ENCODE measurements at places on chromosomes 16 and 17. TPM values are rescaled to one million over a fixed set of nuclear protein-coding genes. Genes with fewer than 3 reads are reported as not detected.

DNA sequence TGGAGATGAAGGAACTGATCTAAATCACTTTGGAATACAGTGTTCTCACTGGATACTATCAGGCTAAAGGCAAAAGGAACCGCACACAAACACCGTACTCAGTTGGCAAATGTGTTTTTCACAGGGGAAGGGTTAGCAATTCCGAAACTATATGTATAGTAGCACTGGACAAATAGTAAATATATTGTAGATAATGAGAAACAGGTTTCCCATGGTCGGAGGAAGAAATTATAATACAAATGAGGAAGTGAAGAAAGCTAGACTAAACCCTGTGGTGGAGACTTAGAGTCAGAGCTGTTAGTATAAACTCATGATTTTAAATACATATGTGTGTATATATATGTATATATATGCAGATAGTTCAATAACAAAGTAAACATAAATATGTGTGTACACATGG, 414.1 kb upstream of the SALL1 start:
- H3K27me3 ChIP-seq = no peaks in the 10 kb centered on the region
- no peaks in the 10 kb centered on the region for H3K4me1 ChIP-seq
- no peak overlapping the region for H3K4me3 ChIP-seq
- no peaks in the 10 kb centered on the region for H3K36me3 ChIP-seq
- DNase-seq = no peak

- peak overlapping the region; percentile 29 for H3K4me3 ChIP-seq
- H3K27ac ChIP-seq = no peak overlapping the region
- DNase-seq = peak; percentile 89
- H3K4me1 ChIP-seq = peaks cover 9% of the 10 kb centered on the region
- no peaks in the 10 kb centered on the region for H3K36me3 ChIP-seq
- no peaks in the 10 kb centered on the region for H3K27me3 ChIP-seq
These were observed 13.7 kb upstream of the CNGB1 start for GRCh38 chr16:57984443-57985203.

DNA sequence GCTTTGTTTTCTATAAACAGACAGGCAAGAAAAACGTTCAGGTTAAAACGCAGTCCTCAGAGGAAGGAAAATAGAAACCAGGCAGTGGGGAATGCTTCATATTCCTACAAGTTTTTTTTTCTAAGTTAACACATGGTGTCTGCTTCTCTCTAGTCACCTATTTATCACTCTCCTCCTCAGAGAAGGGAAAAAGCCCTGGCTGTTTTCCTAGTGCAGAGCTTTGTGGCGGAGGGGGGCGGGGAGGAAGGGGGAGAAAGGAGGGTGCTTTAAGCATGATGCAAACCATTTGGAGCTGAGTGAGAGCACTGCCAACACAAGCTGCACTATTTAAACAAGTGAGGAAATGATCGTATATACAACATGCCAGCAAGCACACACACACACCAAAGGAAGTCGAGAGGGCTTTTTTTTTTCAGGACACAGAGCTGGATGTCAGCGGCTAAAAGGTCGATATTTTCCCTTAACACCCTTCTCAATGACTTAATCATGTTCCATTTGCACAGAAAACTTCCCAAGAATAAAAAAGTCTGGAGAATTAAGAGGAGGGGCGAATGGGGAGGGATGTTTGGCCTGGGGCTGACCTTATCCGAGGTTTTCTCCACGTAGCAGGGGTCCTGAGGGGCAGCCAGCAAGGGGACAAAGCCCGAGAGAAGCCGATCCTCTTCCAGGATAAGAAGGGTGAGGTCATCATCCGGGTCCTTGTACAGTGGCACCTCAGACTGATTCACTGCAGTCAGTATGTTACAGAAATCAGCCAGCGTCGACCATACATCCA, 117.4 kb downstream of the HIC1 start:
- H3K4me1 ChIP-seq = peaks cover 43% of the 10 kb centered on the region
- no peak overlapping the region for H3K4me3 ChIP-seq
- peak overlapping the region; percentile 81 for H3K27ac ChIP-seq
- peaks cover 2% of the 10 kb centered on the region for H3K36me3 ChIP-seq

DNA sequence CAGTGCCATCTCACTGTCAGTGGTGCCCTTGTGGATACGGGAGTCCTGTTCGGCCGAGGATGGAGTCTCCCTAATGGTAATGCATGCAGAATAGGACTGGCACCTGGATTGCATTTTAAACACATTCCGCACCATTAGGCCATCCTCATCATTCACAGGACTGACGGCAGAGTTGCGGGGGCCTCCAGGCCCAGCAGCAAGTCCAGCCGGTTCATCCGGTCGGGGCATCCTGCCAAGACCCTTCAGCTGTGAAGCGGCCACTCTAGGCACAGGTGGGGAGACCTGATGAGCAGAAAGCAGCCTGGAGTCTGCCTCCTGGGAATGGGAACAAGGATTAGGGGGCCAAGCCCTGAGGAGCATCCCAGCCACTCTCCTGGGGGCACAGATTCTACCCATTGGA, 90.3 kb upstream of the XYLT1 start:
- H3K27me3 ChIP-seq = no peaks in the 10 kb centered on the region
- no peak overlapping the region for H3K4me3 ChIP-seq
- H3K36me3 ChIP-seq = no peaks in the 10 kb centered on the region
- DNase-seq = peak; percentile 13
- H3K4me1 ChIP-seq = no peaks in the 10 kb centered on the region

DNA sequence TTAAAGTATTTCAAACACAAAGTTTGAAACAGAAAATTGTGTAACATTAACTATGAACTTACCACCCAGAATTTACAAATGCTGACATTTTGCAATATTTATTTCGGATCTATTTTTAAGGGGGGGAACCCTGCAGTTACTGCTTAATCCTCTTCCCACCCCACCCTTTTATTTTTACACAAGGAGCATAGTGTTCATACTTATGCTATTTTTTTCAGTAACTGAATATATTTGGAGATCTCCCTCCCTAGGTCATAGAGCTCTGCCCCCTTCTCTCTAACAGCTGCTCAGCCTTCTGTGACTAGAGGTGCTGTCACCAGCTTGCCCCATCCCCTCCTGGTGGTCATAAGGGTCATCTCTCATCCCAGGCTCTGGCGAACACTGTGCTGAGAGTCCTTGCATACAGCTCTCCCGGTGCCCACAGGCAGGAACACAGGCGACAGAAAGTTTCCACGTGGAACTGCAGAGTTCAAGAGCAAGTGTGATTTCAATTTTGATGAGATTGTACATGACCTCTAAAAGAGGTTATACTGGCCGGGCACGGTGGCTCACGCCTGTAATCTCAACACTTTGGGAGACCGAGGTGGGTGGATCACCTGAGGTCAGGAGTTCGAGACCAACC, 44.2 kb downstream of the SNX20 start:
- H3K27me3 ChIP-seq = no peaks in the 10 kb centered on the region
- no peaks in the 10 kb centered on the region for H3K36me3 ChIP-seq
- H3K4me1 ChIP-seq = no peaks in the 10 kb centered on the region

- peaks cover 6% of the 10 kb centered on the region for H3K27me3 ChIP-seq
- DNase-seq = no peak
- H3K36me3 ChIP-seq = no peaks in the 10 kb centered on the region
- no peak overlapping the region for H3K4me3 ChIP-seq
- peaks cover under 1% of the 10 kb centered on the region for H3K4me1 ChIP-seq
These were observed 157.4 kb downstream of the FOXL1 start for GRCh38 chr16:86735727-86736126.

DNA sequence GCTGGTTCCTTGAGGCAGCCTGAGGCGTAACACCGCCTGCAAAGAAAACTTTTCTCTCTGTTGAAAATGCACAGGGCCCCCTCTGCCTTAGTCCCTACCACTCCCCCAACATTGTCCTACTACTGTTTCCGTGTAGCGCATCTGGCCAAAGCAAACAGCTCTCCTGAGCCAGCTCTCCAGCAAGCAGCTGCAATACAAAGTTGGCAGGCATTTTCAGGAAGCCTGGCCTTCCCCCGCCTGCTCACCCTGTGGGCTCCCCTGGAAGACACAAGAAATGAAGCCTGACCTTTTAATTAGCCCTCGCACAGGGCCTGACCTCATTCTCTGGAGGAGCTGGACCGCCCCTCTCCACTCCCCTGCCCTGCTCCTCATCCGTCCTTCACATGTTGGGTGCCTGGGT, 66.7 kb downstream of the SOX9 start:
- no peaks in the 10 kb centered on the region for H3K36me3 ChIP-seq
- peak; percentile 46 for DNase-seq
- H3K27ac ChIP-seq = no peak overlapping the region

DNA sequence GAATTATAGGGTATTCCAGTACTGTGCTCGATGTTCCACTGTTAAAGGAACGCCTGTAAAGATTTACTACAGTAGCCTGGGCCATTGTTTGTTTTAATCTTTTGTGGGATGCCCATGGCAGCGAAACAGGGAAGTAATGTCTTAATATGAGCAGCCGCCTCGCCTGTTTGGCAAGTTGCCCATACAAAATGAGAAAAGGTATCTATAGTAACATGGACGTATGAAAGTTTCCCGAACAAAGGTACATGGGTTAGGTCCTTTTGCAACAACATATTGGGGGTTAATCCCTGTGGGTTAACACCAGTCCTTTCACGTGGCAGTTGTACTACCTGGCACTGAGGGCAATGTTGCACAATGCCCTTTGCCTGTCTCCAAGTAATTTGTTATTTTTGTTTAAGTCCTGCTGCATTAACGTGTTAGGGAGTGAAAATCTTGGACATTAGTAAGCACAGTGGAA, 21.1 kb upstream of the TMC5 start:
- H3K27me3 ChIP-seq = no peaks in the 10 kb centered on the region
- peak; percentile 54 for DNase-seq
- peaks cover 10% of the 10 kb centered on the region for H3K4me1 ChIP-seq
- no peak overlapping the region for H3K4me3 ChIP-seq

GRCh38 chr17:29948448-29949215, 7.2 kb downstream of the EFCAB5 start:
- DNase-seq = no peak
- H3K36me3 ChIP-seq = no peaks in the 10 kb centered on the region
- no peak overlapping the region for H3K27ac ChIP-seq

DNA sequence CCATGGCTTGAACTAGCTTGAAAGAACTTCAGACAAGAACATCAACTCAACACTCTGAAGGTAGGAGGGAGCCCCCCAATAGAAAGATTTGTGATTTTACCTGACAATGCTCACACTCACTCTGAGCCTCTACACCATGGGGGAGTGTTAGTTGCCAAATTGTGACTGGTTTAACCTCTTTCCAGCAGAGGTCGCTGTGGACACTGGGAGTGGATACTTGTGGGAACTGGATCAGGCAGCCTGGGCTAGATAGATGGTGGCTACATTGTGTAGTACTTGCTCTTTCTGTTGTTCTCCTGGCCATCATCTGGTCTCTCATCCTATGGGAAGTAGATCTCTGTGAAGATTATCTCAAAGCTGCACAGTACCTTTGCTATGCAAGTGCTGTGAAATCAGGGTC, 2.9 kb downstream of the SMPD3 start:
- peak; percentile 66 for DNase-seq
- no peaks in the 10 kb centered on the region for H3K27me3 ChIP-seq
- no peak overlapping the region for H3K4me3 ChIP-seq
- H3K4me1 ChIP-seq = peaks cover 18% of the 10 kb centered on the region
- no peak overlapping the region for H3K27ac ChIP-seq
- no peaks in the 10 kb centered on the region for H3K36me3 ChIP-seq

- peaks cover 13% of the 10 kb centered on the region for H3K4me1 ChIP-seq
- no peak overlapping the region for H3K27ac ChIP-seq
- no peaks in the 10 kb centered on the region for H3K27me3 ChIP-seq
These were observed 39.2 kb downstream of the ZNF778 start for GRCh38 chr16:89256651-89257254.

- no peaks in the 10 kb centered on the region for H3K4me1 ChIP-seq
- no peaks in the 10 kb centered on the region for H3K36me3 ChIP-seq
- H3K4me3 ChIP-seq = no peak overlapping the region
- DNase-seq = no peak
- no peak overlapping the region for H3K27ac ChIP-seq
These were observed 43.5 kb upstream of the MTMR4 start for GRCh38 chr17:58557981-58558380.

DNA sequence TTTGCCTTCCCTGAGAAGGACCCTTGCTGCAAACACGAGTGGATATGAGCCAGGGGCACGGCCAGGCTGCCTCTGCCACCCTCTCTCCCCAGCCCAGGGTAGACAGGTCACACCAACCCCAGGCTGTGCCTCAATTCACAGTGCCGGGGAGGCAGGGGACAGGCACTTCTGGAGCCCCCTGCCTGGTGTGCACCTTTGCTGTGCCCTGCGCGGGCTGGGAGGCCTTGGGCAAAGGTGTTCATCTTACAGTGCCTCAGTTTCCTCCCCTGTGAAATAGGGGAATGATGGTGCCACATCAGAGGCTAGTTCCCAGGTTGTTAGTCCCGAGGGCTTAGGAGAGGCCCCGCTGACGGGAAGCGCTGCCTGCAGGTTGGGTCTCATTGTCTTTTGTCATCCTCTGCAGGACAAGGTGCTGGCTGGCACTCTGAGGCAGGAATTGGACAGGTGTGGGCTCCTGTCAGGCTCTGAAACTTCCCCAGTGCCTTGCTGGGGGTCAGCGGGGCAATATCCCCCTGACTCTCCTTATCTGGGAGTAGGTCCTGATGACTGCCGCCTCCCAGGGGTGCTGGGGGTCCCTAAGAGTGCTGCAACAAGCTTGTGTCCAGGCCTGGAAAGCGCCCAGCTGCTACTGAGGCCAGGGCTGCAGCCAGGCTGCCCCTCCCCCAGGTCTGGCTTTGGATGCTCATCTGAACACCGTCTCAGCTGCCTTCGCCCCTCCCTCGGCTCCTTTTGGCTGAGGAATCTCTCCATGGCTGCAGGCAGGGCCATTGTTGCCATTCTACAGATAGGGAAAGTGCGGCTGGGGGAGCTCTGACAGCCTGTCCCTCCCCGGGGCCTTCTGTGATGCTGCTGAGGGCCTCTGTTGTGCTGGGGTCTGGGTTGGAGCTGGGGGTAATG, 3.1 kb downstream of the PRSS21 start:
- no peaks in the 10 kb centered on the region for H3K36me3 ChIP-seq
- H3K27me3 ChIP-seq = no peaks in the 10 kb centered on the region
- H3K4me1 ChIP-seq = peaks cover 5% of the 10 kb centered on the region

DNA sequence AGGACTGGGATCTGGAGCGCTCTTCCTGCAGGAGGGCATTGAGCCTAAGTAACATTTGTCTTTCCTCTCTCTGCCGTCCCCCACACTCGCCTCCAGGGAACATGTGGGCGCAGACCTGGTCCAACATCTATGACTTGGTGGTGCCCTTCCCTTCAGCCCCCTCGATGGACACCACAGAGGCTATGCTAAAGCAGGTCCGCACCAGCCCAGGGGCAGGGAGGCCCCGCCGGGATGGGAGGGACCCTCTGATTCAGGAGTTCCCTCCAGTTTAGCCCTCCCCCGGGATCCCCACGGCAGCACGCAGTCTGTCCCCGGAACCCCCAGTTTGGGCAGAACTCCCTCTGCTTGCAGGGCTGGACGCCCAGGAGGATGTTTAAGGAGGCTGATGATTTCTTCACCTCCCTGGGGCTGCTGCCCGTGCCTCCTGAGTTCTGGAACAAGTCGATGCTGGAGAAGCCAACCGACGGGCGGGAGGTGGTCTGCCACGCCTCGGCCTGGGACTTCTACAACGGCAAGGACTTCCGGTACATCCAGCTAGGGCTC, 14.1 kb downstream of the ACE start:
- no peaks in the 10 kb centered on the region for H3K27me3 ChIP-seq
- no peak overlapping the region for H3K4me3 ChIP-seq
- no peaks in the 10 kb centered on the region for H3K36me3 ChIP-seq

The ABCA6 gene
- total RNA-seq = 20.8 TPM

The RFWD3 gene
- total RNA-seq = 10.5 TPM

The C17orf78 gene
- not detected for total RNA-seq

The ALOX15 gene
- not detected for total RNA-seq

The ADGRG1 gene
- 61.6 TPM for total RNA-seq

The CDRT15L2 gene
- not detected for total RNA-seq

The ODAD4 gene
- total RNA-seq = 0.66 TPM

The SERPINF2 gene
- 5.9 TPM for total RNA-seq

The OTOP3 gene
- total RNA-seq = 2.3 TPM

The CPNE2 gene
- total RNA-seq = 16.5 TPM

The OR4D1 gene
- total RNA-seq = not detected
